ENCODE measurements at places on chromosomes 16 and 17. TPM values are rescaled to one million over a fixed set of nuclear protein-coding genes. Genes with fewer than 3 reads are reported as not detected.

SLC13A5 gene
- not detected for total RNA-seq

KRTAP2-3 gene
- total RNA-seq, result not detected

MEOX1 gene
- 0.47 TPM for total RNA-seq

CASKIN1 gene
- 1.0 TPM for total RNA-seq

CCL5 gene
- 0.11 TPM for total RNA-seq

TM4SF5 gene
- total RNA-seq, result not detected

TMEM114 gene
- total RNA-seq, result not detected

HS3ST3A1 gene
- 9.7 TPM for total RNA-seq

FBXW10 gene
- total RNA-seq, result not detected

STAC2 gene
- total RNA-seq, result 0.16 TPM

GPRC5C gene
- not detected for total RNA-seq

TEKT1 gene
- not detected for total RNA-seq

RPH3AL gene
- total RNA-seq, result 26.0 TPM

KCNG4 gene
- total RNA-seq, result 0.05 TPM

HBM gene
- total RNA-seq, result not detected

HOXB7 gene
- total RNA-seq, result 30.4 TPM

DPEP2 gene
- 0.05 TPM for total RNA-seq

ITGB3 gene
- 3.5 TPM for total RNA-seq

CBFA2T3 gene
- total RNA-seq, result 1.7 TPM

SGCA gene
- total RNA-seq, result 428 TPM

ZPBP2 gene
- total RNA-seq, result not detected

BTBD17 gene
- not detected for total RNA-seq

HAGH gene
- total RNA-seq, result 178 TPM

SLFN13 gene
- 0.37 TPM for total RNA-seq

KRTAP9-4 gene
- total RNA-seq, result not detected

DHRS7C gene
- not detected for total RNA-seq

CRYM gene
- 0.73 TPM for total RNA-seq

ZNF624 gene
- 5.2 TPM for total RNA-seq

HS3ST2 gene
- not detected for total RNA-seq

PIK3R5 gene
- not detected for total RNA-seq

BCAR1 gene
- total RNA-seq, result 104 TPM

PLLP gene
- not detected for total RNA-seq

CES5A gene
- total RNA-seq, result not detected

RHBDF1 gene
- 92.1 TPM for total RNA-seq

HOXB1 gene
- total RNA-seq, result not detected

SLC7A6OS gene
- 19.3 TPM for total RNA-seq

NHLRC4 gene
- 0.05 TPM for total RNA-seq

C16orf78 gene
- not detected for total RNA-seq

MYOCD gene
- total RNA-seq, result 0.05 TPM

DYNLL2 gene
- total RNA-seq, result 10.1 TPM

KRT33B gene
- total RNA-seq, result 0.08 TPM

SLC47A2 gene
- 3.8 TPM for total RNA-seq
